Activated CD8-positive, alpha-beta T cell treated with anti-CD3 and anti-CD28 coated beads for 36 hours (primary cell): ENCODE measurements at places on chromosomes 12 and 14. TPM values are rescaled to one million over a fixed set of nuclear protein-coding genes. Genes with fewer than 3 reads are reported as not detected.

- peak; percentile 55 for DNase-seq
These were observed 47.6 kb upstream of the PNMA1 start for GRCh38 chr14:73761618-73762355.

- no peak for DNase-seq
These were observed 710.7 kb upstream of the TBX3 start for GRCh38 chr12:115394496-115395220.

The ALX1 gene
- not detected for total RNA-seq

The KRT75 gene
- not detected for total RNA-seq

The FAIM2 gene
- total RNA-seq, result 0.22 TPM

The CCDC198 gene
- not detected for total RNA-seq

DNA sequence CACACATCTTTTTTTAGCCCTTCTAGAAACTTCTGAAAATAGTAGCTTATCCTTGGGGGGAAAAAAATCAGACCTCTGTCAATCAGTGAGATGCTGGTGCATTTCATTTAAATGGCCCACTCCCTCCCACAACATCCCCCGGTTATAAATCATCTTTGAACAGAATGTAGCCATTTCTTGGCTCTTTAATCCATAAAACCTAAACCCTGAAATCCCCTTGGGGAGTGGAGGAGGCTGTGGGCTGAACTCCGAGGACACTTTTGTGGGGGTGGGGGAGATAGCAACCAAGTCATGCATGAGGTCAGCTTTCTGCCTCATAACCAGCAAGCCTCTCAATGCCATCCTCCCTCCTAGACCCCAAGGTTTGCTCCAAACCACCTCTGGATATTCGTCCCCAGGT, 21.0 kb downstream of the HRK start:
- no peak for DNase-seq

DNA sequence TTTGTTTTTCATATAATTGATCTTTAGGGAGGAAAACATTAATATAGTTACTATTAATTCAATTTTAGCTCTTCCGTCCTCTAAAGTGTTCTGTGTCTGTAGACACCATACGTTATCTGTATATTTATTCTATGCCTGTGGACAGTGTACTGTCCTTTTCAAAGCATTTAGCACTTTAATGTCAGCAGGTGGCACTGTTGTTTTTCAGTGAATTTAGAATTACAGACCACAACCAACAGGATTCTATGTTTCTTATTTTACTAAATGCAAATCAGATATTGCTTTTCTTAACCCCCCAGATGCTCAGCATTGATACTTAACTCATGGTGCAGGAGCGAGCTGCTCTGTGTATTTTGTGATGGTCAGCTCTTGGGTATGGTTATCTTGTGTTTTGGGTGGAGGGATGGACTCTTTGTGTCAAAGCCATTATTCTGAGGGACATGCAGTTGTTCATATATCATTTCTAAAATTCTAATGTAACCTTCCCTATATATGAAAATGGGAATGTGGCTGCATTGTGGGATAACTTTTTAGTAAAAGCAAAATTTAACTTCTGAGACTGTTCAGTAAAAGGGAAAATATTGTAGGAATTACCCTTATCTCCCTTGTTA, 65.2 kb downstream of the PAPOLA start:
- no peak for DNase-seq

The PLBD1 gene
- total RNA-seq, result 0.14 TPM

- no peak for DNase-seq
These were observed 669 bp upstream of the SLC25A21 start for GRCh38 chr14:37172936-37173614.

DNA sequence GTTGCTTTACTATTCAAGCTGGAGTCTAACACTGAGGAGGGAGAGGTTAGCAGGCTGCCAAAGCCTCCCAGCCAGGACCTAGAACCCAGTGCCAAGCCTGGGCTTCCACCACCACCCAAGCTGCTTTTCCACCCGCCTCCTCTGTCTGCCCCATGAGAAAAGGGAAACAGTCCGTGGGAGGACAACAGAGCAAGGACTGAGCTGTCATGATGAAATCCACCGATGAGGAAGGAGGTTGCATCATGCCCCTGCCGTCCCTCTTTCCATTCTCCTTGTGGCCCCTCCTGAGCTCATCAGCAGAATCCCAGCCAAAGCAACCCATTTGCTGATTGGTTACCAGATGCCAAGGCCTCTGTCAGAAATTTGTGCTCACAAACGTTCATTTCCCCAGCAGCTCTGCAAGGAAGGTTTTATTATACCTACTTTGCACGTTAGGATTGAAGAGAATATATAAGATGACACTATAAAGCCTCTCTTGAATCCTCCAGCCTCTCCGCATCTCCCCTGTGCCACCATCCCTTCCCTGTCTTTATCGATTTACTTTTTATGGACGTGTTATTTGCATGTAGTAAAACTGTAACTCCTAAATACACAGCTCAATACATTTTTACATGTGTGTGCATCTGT, 6.3 kb upstream of the SERPINA1 start:
- peak; percentile 58 for DNase-seq

DNA sequence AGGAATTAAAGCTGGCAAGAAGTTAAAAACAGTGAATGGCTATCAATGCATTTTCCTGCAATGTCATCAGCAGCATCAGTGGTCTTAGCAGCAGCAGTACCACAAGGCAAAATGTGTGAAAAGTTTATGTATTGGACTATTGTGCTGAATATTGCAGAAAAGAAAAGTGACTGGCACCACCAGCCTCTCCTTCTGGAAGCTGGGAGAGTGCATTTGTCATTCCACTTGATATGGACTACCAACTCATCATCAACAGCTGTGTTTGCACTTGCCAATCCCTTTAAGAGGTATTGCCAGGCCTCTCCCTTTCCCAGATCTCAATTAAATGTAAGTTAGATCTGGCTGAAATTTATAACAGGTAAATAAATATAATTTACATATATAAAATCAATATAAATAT, 151.0 kb upstream of the GZMB start:
- no peak for DNase-seq

GRCh38 chr12:95548539-95549391, 2.5 kb downstream of the USP44 start:
- DNase-seq, result peak; percentile 71

- DNase-seq, result no peak
These were observed 40.6 kb downstream of the CHGA start for GRCh38 chr14:92963301-92964123.

The MYF6 gene
- not detected for total RNA-seq

GRCh38 chr12:62252576-62252975, 7.6 kb upstream of the USP15 start:
- no peak for DNase-seq

DNA sequence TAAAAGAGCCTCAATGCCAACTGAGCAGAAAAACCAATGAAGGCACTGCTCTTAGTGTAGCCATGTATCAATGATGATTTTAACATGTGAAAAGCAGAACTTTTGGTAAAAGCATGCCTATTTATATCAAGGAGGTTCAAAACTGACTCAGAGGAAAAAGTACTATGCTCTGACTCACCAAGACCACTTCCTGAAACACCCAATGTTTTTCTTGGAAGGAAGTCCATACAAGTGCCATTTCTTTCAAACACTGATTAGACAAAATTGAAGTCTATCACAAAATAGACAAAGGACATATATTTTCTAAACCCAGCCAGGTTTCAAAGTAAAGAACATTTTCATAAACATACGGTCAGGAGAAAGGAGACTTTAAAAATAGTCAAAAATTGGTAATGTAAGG, 88.6 kb downstream of the EPS8 start:
- peak; percentile 18 for DNase-seq

The CCDC196 gene
- total RNA-seq, result not detected

DNA sequence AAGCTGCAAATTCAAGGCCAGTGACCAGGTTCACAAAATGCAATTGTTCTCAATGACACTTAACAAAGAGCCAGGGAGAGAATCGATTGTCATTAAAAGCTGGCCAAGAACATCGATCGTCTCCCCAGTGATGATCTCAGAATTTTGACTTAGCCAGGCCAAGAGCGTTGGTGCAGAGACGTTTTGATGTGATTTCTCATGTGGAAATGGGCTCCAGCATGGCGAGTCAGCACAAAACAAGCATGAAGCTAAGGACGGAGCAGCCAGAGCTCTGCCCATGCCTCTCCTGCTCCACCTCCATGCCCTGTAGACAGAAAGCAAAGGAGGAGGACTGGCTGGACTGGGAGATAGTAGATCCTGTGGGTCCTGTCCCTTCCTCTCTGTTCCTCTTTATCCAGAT, 270.8 kb downstream of the FOXN3 start:
- no peak for DNase-seq

The GXYLT1 gene
- 6.3 TPM for total RNA-seq

The RAPGEF3 gene
- total RNA-seq, result 0.58 TPM

The CDH24 gene
- 0.72 TPM for total RNA-seq

- peak; percentile 11 for DNase-seq
These were observed 13.2 kb upstream of the GALNT9 start for GRCh38 chr12:132342251-132343227.

- peak; percentile 12 for DNase-seq
These were observed 27.5 kb upstream of the PLEKHG7 start for GRCh38 chr12:92675092-92675865.

DNA sequence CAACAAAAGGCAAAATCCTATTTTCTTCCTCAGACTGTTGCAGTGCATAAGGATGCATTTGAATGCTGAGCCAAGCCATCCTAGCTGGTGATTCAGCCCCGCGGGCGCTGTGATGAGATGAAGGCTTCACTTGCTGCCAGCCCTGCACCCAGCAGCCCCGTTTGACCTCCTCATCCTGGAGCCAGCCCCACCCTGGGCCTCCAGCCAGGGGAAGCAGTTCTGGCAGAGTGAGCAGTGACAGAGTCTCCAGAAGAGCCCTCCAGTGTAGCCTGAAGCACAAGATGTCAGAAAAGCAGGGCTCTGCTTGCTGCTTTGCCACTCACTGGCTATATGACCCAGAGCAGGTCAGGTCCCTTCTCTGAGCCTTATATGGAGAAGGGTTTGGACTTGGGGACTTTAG, 96.2 kb upstream of the HSPB8 start:
- no peak for DNase-seq

DNA sequence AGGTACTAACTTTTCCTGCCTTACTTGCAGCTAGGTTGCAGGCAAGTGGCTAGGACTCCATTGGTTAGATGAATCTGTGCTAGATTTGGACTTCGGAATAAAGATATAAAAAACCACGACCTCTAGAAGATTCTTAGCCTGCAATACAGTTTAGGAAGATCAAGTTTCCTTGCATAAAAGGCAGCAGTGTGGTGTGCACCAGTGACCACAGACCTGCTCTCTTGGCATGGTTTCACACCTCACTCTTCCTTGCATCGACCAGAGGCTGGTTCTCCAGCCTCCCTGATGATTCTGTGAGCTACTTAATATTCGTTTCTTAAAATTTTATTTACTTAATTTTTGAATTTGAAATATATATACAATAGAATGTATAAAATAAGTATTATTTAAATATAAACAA, 9.8 kb downstream of the KLHDC1 start:
- no peak for DNase-seq

- DNase-seq, result no peak
These were observed 19.0 kb upstream of the FOXN3 start for GRCh38 chr14:89435892-89436656.

DNA sequence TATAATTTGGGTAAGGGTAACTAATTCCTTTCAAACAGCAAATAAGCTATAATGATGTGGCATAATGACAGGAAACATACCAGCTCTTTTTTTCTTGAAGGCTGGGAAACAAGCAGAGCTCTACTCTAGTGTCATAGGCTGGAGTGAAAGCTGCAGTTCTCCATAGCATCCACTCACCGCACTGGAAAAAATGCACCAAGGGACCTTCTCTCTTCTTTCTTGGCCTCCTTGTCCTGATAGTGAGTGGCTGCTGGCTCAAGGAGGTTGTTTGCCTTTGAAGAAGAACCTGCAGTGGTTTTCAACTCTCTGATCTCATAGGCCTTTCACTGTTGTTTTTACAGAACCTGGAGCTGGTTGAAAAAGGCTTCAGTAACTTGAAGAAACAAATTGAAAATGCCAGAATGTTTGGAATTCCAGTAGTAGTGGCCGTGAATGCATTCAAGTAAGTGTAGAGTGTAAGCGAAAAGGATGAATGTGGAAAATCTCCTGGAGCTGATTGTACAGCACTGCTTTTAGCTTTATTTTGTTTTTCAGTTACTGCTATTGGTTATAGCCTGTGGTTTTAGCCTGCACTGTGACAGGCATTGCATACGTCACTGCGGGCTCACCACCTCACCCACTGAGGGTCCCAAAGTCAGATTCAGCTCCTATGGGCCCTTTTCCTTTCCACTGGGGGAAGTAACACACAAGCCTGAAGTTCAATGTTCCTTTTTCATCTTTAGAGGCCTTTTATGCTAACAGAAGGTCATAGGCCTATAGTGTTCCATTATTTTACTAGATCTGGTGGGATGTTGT, 17.2 kb upstream of the AKAP5 start:
- DNase-seq, result peak; percentile 67

DNA sequence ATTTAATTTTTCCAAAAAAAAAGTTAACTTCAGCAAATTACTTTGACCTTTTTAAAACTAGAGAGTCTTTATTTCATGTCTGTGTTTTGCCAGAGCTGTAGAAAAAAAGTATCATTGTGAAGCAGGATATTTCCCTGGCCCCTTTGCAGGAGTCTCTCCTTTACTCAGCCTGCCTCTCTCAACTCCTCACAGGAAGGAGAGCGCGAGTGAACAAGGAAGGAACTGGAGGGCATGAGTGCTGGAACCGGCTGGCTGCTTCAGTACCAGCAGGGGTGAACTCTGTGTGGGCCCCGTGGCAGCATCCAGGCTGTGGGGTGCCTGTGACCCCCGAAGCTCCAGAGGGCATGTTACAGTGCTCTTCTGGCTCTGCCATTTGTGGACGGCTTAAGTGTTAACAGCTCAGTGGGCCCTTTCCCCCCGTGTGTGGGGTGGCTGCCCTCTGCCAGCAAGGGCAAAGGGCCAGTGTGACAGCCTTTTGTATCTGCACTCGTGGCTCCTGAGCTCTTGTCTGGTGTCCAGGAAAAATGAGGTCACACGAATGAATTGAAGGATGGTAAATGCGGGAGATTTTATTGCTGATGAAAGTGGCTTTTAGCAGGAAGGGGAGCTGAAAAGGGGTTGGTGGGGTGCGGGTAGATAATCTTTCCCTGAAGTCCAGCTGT, 76.6 kb upstream of the KCNH3 start:
- no peak for DNase-seq

DNA sequence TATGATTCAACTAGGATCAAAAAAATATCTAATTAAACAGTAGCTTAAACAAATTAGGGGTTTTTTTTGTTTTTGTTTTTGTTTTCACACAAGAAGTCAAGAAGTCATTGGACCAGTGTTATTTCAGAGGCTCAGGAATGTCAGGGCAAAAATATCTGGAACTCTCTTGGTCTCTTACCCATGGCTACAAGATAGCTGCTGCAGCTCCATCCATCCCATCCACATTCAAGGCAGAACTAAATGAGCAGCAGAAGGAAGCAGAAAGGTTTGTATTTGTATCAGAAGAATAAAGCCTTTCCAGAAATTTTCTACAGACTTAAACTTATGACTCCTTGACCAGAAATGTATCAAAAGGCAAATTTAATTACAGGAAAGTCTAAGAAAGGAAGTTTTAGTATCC, 33.8 kb upstream of the BCL2L14 start:
- no peak for DNase-seq

The SLCO1B1 gene
- not detected for total RNA-seq
